GM12892 (cell line): ENCODE measurements at places on chromosomes 3 and 15.

GRCh38 chr15:89442671-89443307 is 53.6 kb downstream of the RHCG start:
- peak; percentile 66 for DNase-seq

DNA sequence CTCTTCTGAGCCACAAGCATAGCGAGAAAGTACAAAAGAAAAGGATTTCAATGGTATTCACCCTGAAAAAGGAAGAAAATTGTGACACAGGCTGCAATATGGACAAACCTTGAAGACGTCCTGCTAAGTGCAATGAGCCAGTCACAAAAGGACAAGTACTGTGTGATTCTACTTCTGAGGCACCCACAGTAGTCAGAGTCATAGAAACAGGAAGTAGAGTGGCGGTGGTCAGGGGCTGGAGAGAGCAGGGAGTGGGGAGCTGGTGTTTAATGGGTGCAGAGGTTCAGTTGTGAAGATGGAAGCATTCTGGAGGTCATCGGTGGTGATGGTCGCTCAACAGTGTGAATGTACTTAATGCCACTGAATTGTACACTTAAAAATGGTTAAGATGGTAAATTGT is 180.5 kb downstream of the APBA2 start:
- DNase-seq: no peak

DNA sequence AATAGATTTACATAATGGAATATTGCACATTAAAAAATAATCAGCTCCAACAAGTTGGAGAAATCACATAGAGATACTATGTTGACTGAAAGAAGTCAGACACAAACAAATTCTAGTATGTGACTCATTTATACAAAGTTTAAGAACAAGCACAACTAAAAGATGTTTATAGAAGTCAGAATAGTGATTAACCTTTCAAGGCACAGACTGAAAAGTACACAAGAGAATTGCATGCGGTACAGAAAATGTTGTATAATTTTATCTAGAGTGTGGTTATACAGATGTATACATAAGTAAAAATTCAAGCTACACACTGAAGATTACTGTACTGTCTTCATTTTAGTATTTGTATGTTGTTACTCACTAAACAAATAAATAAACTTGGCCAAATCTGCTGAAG is 19.3 kb upstream of the ATOSA start:
- no peak for DNase-seq

GRCh38 chr15:47661661-47662180 is 55.6 kb upstream of the SEMA6D start:
- no peak for DNase-seq

- no peak for DNase-seq
Measured at GRCh38 chr3:9700536-9700935, 3.1 kb upstream of the CPNE9 start.

- DNase-seq: peak; percentile 66
Measured at GRCh38 chr15:74788683-74789151, 6.8 kb downstream of the CSK start.
